Stimulated activated CD4-positive, alpha-beta T cell treated with anti-CD3 and anti-CD28 coated beads, Interleukin-1b, Interleukin-23, amount 100 ng/mL, for 24 hours (primary cell): ENCODE measurements at places on chromosomes 3 and 15.
A peak's percentile ranks its signal among the peaks of the same experiment; 100 is the strongest.

- no peak for DNase-seq
These were observed 1355.9 kb downstream of the SI start for GRCh38 chr3:163722405-163722804.

DNA sequence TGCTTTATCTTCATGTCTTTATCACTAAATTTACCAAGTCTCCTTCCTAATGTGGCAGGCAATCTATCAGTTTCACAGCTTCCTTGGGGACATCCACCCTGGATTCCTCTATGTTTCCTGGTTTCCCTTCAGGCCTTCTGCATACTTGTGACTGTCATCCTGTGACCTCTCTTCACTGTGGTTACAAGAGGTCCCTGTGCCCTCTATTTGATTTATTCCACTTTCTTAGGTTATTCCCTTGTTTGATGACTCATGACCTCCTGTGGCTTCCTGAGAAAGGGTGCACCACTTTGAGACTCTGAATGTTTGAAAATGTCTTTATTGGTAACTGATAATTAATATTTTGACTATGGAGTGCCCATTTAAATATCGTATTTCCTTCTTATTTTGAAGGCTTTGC is 60.5 kb upstream of the KY start:
- no peak for DNase-seq

GRCh38 chr3:69288161-69288895 is 97.6 kb downstream of the FRMD4B start:
- DNase-seq, result peak; percentile 27

- no peak for DNase-seq
These were observed 156.9 kb upstream of the RASGRP1 start for GRCh38 chr15:38721568-38721945.

DNA sequence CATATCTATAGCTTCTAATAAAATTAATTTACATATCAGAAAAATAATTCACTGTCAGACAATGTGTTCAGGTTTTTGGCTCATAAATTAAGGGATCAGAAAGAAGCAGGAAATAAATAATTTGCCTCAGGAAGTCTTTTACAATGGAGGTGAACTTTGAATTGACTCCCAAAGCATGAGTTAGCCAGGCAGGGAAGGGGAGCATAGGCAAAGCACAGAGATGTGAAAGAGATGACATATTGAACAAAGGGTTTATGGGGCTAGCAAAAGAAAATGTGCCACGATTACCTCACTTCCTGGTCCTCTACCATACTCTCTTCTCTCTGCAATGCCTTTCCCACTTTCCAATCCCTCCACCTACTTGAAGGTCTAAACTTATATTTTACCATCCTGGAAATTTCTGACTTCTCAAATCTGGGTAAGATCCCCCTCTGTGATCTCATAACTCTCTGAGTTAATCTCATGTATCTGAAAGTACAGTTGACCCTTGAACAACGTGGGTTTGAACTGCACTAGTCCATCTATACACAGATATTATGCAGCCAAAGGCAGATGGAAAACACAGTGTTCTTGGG is 4.1 kb upstream of the HEXA start:
- DNase-seq, result no peak

GRCh38 chr3:168722091-168722490 is 626.4 kb upstream of the GOLIM4 start:
- no peak for DNase-seq

DNA sequence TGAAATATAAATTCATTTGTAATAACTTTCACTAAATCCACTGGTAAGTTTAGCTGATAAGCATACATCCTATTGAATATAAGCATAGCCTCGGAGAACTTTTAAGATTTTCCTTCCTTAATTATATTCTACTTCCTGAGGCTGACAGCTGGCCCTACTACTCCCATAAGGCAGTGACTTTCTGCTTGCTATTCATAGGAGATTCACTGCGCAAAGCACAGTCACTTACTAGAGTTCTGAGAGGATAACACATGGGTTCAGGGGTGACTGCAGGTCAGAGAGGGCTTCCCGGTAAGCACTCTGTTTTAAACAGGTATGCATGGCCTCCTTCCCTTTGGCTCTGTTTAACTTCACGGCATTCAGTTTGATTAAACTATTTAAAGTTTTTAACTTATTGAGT is 75.8 kb downstream of the FAIM start:
- DNase-seq, result no peak

GRCh38 chr15:66838671-66839239 is 136.7 kb downstream of the SMAD6 start:
- no peak for DNase-seq

DNA sequence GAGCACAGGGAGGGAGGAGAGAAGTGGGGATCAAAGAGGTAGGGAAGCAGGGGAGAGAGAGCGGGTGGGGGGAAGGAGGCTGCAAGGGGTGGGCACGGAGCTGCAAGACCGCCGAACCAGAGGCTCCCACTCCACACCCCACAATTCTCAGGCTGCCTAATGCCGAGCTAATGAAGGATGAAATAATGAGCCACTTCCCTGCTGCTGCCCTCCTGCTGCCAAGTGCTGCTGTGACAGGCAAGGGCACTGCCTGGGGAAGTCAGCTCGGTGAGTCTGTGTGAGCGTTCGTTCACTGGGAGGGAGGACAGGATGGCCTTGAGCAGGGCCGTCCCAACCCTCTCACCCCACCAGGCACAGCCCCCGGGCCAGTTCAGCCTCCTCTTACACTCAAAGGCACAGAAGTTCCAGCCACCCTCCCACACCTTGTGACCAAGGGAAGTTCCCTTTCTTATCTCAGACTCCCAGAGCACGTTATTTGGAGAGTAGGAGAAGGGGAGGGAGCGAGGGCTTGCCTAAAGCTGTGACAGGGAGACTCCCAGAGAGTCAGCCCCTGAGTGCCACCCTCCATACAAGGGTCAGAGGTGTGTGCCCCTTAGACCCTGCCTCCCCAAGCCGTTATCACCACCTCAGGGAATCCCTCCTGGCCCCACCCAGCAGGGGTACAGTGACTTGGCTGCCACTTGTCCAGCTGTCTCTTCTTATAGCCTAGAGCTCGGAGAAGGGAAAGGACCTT is 12.4 kb downstream of the GLYCTK start:
- no peak for DNase-seq

GRCh38 chr15:80934761-80935221 is 54.8 kb downstream of the MESD start:
- DNase-seq, result no peak

DNA sequence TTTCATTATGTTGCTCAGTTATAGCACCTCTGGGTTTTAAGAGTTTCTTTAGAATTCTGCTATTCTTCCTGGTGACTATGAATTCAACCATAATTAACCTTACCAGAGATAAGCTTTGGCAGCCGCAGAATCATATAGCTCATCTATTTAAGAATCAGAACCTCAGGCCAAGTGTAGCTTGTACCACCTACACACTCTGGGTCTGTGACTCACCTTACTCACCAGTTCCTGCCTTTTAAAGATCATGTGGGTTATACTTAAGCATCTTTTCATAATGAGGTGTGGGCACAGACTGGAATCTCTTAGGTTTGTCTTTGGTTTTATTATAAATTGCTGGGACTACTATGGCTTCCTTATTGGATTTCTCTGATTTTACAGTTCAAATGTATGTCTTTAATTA is 21.9 kb downstream of the CDV3 start:
- no peak for DNase-seq

DNA sequence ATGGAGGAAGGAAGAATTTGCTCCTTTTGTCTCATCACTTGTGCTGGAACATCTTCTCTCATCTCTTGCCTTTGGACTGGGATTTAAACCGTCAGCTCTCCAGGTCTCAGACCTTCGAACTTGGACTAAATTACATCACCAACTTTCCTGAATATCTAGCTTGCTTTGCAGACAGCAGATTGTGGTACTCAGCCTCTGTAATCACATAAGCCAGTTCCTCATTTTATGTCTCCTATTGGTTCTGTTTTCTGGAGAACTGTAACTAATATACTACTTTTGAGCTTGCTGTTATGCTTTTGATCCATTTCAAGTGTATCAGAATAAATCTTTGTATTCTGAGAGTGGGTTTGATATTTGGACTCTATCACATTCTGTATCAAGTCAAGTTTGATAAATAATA is 164.3 kb upstream of the VEPH1 start:
- no peak for DNase-seq

DNA sequence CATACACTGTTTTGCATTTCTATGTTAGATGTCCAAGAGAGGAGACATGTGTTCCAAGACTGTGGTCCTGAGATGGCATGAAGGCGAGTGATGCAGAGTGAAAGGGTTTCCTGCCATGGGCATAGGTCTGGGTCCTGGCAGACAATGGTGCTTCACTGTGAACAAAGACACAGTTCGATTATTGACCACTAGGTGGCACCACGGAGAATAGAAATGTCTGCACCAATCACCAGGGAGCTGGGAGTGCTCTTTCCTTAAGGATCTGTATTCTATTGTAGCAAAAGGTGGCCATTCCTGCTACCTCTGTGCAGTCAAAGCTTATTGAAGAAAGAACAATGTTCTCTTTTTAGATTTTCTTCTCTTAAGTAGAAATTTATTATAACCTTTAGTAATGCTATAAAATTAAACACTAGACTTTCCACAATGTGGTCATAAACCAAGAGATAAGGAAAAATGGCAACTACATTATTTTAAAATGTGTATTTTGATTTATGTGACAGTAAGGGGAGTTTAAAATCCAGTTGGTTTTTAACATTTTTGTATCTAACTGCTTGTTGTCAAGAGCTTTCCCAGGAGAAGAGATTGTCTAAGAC is 88.7 kb downstream of the GABRG3 start:
- no peak for DNase-seq

GRCh38 chr15:39125904-39126303 is 455.0 kb upstream of the THBS1 start:
- DNase-seq, result peak; percentile 4

GRCh38 chr3:197465996-197466549 is 89.7 kb downstream of the BDH1 start:
- no peak for DNase-seq

DNA sequence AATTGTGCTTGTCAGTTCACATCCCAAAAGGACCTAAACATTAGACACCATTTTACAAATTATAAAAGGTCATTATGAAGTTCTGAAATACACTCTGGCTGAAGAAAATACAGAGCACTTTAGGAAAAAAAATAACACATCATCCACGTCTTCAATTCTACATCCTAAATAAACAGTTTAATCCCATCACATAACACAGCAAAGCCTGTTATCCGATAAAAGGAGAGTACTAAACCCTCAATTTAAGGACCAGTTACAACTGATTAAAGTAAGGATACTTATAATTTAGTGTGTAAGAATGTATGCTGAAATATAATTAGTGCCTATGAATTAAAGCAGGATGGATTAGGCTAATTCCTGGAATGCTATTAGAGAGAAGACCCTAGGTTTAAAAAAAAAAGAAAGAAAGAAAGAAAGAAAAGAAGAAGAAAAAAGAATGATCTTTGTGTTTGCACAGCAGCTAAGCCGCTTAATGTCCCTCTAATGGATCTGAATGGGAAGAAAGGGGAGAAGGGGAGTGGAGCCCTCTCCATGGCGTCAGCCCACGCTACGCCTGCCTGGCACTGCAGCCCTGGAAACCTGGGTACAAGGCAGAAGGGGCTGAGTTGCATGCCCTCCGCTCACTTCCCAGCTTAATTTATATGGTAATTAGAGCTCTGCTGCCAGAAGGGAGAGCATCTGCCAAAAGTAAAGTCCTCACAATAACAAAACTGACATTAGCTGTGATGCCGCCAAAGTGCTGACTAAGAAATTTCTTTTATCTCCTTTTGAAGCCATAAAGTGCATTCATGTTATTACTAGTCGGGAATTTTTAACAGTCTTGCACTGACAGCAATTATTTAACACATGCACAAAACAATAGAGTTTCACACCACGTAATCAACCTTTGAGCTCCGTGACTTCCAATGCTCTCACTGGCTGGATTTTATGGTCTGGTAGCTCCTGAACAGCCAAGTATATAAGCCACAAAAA is 90.0 kb downstream of the FSIP1 start:
- DNase-seq, result no peak

- DNase-seq, result no peak
These were observed 86.5 kb downstream of the SEMA6D start for GRCh38 chr15:47803767-47804166.

- DNase-seq, result no peak
These were observed 65.6 kb upstream of the CADM2 start for GRCh38 chr3:84893211-84893610.

- no peak for DNase-seq
These were observed 7.2 kb upstream of the TIMP4 start for GRCh38 chr3:12165909-12166308.

DNA sequence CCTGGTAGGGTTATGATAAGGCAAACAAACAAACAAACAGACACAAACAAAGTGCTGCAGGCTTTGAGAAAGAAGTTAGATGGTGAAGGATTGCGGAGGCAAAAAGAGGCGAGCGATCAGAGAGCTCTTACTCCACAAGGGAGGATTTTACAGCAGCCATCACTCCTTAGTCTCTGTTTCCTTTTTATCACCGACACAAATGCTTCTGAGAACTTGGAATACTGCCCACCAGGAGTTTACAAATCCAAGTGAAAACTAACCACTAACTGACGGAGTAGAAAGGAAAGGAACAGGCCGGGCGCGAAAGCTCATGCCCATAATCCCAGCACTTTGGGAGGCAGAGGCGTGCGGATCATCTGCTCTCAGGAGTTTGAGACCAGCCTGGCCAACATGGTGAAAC is 35.6 kb upstream of the GPR160 start:
- no peak for DNase-seq

DNA sequence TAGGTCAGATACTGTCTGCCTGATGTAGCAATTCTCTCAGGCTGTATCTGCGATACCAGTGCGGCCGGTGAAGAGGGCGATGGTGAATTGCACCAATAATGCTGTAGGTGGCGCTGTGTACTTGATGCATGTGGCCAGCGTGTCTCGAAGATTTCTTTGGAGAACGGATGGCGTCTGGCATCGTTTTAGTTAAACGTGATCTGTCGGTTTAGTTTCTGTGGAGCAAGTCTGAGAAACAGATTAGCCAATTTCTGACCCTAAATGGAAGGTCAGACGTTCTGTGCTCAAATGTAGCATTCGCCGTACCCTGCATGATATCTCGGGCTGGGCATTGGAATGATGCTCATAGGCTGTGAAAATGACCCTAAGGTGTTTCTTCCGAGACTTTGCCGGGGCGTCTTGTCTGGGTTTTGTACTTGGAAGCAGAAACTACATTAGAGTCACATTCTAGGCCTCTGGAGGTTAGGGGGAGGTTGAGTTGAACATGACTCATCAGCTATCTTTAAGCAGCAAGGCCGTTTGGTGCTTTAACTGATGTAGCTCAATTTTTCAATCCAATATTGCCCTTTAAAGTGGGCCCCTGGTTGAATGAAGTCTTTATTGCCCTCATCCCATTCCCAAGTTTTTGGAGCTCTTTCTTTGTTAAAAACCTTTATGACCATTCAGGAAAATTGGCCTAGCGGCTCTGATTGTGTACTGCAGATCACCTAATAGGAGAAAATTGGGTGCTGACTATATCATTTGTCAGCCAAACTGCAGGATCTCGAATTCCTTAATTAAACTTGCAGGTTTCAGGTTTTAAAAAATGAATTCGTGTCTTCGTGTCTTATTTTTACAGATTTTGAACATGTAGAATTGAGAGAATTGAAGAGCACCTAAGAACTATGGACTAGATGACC is 80.0 kb downstream of the SQOR start:
- no peak for DNase-seq

GRCh38 chr3:46838301-46838700 is 24.9 kb downstream of the MYL3 start:
- DNase-seq, result no peak
